ENCODE measurements at places on chromosomes 6 and 20.

DNA sequence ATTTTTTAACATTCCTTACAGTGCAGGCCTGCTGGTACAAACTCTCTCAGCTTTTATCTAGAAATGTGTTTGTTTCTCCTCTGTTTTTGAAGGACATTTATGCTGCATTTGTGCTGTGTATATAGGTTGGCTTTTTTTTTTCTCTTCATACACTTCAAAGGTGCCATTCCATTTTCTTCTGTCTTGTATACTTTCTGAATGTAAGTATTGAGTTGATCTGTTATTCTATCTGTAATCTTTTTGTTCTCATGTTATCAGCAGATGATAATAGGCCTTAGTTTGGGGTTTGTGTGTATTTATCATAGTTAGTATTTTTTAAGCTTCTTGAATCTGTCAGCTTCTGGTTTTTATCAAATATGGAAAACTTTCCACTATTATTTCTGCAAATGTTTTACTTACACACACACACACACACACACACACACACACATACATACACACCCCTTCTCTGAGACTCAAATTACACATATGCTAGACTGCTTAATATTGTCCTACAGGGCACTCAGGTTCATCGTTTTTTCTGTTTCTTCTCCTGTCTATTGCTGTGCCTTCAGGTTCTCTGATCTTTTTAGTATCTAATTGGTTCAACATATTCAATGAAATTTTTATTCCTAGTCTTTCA, 74.6 kb downstream of the RPP40 start:
- DNase-seq, result no peak

DNA sequence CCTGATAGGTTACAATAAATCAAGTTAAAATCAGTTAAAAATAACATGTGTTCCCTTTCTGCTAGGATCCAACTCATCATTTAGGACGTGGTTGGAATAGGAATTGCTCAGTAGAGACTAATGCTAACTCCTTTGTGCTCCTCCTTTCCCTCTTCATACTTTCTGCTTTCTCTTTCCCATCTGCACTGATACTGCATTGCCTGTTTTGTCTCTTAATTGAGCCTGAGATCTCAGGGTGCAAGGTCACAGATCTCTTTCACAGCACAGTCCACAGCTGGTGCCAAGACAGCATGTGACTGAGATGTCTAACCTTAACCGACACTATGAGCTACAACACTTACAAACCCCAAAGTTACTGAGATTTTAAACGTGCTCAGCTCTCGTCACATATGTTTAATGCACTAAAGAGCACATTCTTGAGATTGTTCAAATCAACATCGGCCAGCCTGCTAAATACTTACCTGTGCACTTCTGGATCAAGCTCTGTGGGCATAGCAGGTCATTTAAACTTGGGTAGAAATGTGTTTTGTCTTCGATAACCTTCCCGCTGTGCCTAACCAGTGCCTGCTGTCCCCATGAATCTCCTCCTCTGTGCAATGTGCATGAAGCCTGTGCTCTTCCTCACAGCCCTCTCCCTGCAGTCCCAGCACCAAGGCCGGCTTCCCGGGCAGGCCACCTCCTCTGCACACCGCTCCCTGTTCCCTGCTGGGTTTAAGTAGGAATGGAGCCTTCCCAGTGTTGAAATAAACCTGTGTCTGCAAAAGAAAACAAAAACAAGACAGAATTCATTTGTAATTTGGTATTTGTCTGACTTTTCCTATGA, 39.6 kb upstream of the AFDN start:
- no peak for DNase-seq

- no peak for DNase-seq
Observed at GRCh38 chr6:60679175-60679574, 1606.8 kb downstream of the KHDRBS2 start.

DNA sequence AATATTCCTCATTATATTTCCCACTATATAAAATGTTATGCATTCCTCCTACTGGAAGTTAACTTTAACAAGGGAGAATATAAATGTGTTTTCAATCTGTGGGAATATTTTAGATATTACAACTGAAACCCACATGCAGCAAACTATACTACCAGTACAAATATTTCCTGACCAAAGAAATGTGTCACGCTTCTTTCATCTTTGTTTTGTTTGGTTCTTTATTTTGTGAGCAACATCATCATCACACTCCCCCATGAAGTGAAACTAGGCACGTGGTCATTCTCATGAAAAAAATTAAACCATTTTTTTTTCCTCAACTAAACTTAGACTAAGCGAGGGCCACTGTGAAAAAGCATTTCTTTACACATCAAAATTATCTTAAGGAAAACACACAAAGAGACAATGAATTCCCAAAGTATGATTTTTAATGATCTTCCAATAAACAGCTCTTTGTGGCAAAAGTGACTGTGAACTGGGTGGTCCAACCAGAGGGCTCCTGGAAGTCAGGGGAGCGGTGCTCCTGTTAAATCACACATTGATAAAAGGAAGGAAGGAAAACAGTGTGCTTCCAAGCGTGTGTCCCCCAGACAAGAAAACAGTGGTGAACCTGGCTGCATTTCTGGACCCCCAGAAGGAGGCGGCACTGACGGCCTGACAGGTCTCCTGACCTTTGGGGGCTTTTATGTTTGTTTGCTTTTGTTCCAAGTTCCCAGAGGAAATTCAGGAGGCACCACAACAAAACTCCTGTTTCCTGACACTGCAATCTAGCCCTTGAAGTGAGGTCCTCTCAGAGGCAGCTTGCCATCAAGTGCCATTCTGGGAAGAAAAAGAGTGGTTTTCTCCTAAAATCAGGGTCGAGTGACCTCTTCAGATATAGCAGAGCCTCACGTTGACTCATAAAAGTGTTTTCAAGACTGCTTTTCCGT, 166.8 kb upstream of the FOXQ1 start:
- no peak for DNase-seq

DNA sequence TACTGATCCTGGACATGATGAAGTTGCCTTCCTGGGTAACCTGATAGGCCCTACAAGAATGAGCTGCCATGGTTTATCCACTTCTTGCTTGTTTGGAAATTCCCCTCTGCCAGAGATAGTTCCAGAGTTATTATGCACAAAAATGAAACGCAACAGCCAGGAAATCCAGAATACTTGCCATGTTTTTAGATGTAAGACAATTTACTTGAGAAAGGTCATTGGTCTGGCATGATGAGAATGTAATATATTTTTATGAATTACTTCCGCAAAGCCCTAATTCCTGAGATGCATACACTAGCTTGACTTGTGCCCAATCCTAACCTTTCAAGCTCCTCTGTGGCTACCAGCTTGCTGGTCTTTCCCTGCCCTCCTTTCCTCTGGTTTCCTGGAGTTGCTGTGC, 27.9 kb upstream of the NT5E start:
- DNase-seq, result no peak

DNA sequence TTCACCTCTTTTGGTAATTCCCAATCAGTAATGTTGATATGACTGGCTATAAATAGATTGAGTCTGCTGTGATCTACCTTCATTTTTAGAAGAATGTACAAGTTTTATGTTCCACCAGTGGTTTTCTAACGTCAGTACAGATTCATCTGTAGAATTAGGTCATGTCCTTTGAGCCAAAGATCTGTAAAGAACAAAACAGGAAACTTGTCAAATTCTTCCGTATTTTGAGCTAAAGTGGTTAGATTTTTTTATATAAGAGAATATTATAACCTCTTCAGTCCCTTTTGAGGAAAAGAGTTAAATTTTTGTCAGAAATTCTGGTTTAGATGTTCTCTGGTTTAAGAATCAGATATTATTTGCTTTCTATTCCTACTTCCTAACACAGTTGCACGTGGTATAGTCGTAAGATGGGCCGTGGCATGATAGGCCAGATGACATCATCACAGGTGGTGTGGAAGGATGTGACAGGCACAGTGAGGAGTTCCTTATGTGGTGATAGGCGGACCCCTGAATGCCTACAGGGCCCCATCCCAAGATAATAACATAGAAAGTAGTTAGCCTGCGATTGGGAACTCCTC, 62.3 kb downstream of the SNX9 start:
- DNase-seq, result no peak

DNA sequence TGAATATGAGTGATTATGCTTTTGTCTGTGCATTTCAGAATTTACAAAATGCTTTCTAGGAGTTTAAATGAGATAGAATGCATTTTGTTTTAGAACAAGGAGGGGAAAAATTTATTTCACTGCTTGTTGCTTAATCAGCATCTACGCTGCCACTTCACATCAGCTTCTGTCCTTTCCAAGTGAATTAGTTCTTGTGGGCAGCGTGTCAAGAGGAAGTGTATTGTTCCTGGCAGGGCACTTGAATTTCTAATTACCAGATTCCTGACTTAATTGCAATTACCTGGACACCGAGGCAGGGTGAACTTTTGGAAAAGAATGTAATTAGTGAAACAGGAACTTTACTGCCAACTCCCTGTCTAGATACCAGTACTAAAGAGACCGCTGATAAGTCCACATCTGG, 263.5 kb downstream of the TMEM242 start:
- no peak for DNase-seq

DNA sequence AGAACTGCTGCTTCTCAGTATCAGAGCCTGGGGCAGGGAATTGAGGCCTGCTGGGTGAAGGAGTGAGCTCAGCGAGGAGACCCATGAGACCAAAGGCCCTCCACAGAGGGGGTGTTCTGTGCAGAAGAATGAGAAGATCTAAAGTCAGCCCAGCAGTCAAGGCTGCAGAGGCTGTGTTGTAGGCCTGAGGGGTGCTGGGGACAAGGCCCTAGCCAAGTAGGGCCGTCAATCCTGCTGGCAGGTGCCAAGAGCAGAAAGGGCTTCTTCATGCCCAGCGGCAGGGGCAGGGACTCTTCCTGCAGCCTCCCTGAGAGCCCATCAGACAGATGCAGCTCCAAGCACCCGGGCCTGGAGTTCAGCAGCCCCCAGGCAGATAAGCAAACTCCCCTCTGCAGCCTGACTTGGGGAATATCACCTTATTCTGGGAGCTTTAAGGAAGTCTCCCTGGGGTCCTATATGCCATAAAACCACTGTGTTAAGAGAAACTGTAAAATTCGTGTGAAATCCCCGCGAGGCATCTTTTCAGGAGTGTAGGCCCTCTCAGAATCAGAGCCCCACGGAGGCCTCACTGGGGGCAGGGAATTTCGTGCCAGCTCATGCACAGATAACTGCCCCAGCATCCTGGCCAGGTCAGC, 9.0 kb downstream of the CCDC167 start:
- DNase-seq, result no peak

DNA sequence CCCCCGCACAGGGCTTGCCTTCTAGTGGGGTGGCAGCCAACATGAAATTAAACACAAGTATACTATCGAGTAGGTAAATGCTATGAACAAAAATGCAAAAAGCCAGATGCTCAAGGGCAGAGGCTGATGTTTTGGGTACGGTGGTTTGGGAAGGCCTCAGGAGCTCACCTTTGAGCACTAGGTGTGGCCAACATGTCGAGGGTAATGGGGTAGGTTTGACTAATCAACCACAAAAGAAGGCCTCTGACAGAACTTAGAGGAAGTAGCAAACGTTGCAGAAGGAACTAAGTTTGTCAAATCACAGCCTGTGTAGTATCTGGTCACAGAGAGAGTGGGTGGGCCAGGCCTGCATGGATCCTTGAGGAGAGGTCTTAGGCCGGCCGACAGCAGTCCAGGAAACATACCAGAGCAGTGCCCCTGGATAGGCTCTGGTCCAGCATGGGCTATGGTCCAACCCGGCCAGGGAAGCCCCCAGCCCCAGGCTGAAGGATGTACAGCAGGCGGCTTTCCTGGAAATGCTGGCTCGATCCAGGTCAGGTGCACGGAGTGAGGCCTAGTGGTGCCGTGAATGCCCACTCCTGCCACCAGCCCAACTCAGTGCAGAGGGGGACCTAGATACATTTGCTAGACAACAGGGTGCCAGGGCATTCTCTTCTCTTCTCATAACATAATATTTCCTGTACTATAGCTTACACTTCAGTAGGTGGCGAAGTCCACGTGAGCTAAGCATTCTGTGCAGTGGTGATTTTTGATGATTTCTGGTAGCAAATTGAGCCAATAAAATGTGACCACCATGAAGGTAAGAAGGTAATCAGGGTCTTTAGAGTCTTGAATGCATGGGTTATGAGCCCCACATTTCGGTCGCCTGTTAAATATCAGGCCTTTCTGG, 56.3 kb upstream of the CD93 start:
- DNase-seq, result peak; percentile 72

DNA sequence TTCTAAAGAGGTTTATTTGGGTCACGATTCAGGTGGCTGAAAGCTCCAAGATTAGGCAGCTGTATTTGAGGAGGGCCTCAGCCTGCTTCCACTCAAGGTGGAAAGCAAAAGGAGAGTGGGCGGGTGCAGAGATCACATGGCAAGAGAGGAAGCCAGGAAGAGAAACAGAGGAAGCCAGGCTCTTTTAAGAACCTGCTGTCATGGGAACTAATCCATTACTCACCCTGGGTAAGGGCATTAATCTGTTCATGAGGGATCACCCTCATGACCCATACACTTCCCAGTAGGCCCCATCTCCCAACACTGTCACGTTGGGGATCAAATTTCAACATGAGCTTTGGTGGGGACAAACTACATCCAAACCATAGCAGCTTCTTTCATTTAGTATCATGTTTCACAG, 53.9 kb downstream of the DHX35 start:
- peak; percentile 23 for DNase-seq

DNA sequence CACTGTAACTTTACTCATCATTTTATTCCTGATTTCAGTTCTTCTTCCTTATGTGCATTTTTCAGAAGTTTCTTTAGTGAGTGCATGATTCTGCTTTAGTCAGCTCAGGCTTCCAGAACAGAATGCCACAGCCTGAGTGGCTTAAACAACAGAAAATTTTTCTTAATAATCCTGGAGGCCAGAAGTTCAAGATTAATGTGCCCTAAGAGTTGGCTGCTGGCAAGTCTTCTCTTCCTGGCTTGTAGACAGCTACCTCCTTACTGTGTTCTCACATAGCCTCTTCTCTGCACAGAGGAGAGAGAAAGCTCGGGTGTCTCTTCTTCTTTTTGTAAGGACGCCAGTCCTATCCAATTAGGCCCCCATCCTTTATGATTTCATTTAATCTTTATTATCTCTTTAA, 443.1 kb upstream of the RGS17 start:
- no peak for DNase-seq

- DNase-seq, result no peak
Observed at GRCh38 chr6:136975089-136975715, 53.1 kb downstream of the SLC35D3 start.
